NCI-H510A treated with DMSO at 0.1 percent for 48 hours (cell line): ENCODE measurements at places on chromosomes 1 and 21.

- DNase-seq: no peak
These were observed 67.6 kb downstream of the NR5A2 start for GRCh38 chr1:200095057-200095577.

GRCh38 chr1:173420330-173420806 lies 56.8 kb upstream of the PRDX6 start:
- DNase-seq: peak; percentile 61

GRCh38 chr21:15797577-15798363 lies 68.0 kb downstream of the USP25 start:
- no peak for DNase-seq

DNA sequence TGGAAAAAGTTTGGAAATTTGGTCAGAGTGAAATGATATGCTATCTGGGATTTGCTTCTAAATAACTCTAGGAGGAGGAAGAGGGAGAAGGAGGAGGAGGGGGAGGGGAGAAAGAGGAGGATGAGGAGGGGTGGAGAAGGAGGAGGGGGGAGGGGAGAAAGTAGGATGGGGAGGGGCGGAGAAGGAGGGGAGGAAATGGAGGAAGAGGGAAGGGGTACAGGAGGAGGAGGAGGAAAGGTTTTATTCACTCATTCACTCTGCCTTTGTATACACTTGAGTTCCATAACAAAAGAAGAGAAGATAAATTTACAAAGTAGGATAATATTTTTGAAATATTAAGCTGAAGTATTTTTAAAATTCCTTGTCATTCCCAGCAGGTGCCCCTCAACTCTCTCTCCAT lies 6.3 kb upstream of the VPS26C start:
- DNase-seq: no peak

DNA sequence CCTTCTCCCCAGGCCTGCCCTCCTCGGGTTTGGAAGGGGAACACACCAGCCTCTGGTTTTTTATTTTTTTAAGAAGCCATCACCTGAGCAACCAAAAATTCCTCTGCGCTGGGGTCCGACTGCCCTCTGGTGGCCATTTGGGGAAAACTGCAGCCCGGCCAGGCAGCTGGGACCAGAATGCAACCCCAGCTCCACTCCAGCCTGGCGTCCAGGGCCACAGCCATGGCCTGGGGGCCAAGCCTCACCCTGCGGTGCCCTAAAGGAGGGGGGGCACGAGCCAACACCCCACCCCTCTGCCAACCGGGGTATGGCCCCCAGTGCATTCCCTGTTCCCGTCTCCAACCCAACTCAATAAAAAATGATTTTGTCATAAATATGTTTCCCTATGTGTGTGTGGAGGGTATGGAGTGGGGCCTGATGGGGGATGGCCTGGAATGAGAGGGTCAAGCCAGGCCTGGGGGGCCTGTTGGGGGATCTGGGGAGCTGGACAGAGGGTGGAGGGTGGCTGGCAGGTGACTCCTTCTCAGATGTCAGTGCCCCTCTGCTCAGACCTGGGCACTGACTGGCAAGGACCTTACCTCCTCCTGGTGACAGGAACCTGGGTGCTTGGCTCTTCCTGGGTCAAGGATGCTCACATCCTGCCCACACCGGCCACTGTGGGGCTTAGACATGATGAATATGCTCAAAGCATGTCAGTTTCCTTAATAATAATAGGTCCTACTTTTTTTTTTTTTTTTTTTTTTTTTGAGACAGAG lies 3.2 kb downstream of the GPR3 start:
- DNase-seq: peak; percentile 65

GRCh38 chr1:215043401-215043800 lies 39.1 kb upstream of the KCNK2 start:
- no peak for DNase-seq

GRCh38 chr1:101509370-101509769 lies 272.6 kb downstream of the S1PR1 start:
- no peak for DNase-seq

DNA sequence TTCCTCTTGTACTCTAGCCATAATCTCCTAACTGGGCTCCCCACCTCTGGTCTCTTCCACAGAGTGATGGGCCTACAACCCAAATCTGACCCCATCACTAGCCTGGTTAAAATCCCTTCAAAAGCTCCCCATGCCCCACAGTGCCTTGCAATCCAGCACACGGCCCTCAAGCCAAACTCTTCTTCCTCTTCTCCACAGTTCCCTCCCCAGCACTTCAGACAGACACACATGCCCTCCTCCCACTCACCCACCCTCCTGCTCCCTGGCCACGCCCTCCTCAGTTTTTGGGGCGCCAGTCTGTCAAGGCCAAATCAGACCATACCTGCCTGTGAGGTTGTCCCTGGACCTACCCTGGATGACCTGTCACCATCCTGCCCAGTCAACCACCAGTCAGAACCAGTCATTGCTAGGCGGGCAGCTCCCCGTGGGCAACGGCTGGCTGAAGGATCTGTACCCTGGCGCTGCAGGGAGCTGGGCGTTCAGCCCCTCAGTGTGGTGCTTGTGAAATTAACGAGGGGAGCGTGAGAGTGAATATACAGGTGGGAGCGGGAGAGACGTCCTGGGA lies 753 bp downstream of the C1orf210 start:
- DNase-seq: peak; percentile 84

- DNase-seq: no peak
These were observed 2.6 kb upstream of the TMCO4 start for GRCh38 chr1:19802269-19802668.

GRCh38 chr1:10918531-10918930 lies 93.9 kb upstream of the TARDBP start:
- DNase-seq: peak; percentile 61

DNA sequence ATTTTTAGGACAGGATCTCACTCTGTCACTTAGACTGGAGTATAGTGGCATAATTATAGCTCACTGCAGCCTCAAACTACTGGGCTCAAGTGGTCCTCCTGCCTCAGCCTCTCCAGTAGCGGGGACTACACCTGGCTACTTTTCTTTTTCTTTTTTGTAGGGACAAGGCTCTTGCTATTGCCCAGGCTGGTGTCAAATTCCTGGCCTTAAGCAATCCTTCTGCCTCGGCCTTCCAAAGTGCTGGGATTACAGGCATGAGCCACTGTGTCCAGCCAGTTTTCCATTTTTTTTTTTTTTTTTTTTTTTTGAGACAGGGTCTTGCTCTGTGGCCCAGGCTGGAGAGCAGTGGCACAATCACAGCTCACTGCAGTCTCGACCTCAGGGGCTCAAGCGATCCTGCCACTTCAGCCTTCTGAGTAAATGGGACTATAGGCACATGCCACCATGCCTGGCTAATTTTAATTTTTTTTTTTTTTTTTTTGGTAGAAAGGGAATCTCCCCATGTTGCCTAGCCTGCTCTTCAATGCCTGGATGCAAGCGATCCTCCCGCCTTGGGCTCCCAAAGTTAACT lies 20.6 kb upstream of the CEP85 start:
- DNase-seq: no peak

DNA sequence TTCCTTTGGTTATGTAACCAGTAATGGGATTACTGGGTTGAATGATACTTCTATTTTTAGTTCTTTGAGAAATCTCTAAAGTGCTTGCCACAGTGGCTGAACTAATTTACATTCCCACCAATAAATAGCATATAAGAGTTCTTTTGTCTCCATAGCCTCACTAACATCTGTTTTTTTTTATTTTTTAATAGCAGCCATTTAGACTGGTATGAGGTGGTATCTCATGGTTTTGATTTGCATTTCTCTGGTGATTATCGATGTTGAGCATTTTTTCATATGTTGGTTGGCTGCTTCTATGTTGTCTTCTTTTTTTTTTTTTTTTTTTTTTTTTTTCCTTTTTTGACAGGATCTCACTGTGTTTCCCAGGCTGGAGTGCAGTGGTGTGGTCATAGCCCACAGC lies 132.6 kb upstream of the L1TD1 start:
- no peak for DNase-seq

DNA sequence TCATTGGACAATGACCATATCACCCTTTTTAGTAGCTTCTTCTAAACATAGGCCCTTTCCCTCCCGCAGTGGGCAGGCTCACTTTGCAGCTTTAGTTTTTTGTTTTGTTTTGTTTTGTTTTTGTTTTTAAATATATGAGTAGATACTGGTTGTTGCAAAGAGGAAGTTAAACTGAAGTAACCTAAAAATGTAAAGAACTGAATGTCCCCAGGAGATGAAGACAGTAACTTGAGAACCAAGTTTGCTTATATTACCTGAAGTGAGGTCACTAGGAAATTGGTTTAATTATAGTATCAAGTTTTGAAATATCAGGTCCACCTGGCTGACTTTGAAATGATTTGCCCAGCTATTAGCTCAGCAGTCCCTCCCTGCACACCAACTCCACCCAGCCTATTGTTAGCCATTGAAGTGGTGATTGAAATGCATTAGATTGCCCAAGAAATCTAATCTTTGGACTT lies 18.2 kb downstream of the SMAP2 start:
- DNase-seq: no peak

GRCh38 chr1:94532077-94532476 lies 9.5 kb downstream of the F3 start:
- DNase-seq: no peak

DNA sequence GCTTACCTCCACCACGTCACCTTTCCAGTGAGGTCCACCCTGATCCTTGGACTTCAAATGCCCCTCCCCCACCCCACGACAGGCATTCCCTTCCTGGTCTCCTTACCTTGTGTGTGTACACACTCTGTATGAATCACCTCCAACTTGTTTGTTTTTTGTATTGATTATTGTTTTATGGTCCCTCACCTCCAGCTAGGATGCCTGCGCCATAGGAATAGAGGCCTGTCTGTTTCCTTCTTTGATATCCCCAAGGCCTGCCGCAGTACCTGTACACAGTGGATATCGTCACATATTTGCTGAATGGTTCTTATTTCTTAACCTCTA lies 219.6 kb upstream of the POU3F1 start:
- no peak for DNase-seq

DNA sequence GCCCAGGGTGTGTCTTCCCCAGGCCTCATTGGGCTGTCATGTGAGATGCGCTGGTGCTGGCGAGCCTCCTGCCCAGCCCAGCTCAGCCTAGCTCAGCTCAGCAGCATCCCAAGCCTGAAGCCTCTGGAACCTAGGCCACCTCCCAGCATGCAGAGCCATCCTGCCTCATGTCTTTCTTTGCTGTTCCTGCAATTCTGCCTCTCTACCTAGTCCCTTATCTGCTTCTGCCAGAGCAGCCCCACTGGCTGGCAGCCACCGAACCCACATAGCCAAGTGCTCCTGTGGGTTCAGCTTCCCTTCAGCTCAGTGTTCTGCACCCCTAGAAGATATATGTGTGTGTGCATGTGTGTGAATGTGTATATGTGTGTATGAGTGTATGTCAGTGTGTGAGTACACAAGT lies 291.5 kb upstream of the VAMP3 start:
- DNase-seq: no peak

DNA sequence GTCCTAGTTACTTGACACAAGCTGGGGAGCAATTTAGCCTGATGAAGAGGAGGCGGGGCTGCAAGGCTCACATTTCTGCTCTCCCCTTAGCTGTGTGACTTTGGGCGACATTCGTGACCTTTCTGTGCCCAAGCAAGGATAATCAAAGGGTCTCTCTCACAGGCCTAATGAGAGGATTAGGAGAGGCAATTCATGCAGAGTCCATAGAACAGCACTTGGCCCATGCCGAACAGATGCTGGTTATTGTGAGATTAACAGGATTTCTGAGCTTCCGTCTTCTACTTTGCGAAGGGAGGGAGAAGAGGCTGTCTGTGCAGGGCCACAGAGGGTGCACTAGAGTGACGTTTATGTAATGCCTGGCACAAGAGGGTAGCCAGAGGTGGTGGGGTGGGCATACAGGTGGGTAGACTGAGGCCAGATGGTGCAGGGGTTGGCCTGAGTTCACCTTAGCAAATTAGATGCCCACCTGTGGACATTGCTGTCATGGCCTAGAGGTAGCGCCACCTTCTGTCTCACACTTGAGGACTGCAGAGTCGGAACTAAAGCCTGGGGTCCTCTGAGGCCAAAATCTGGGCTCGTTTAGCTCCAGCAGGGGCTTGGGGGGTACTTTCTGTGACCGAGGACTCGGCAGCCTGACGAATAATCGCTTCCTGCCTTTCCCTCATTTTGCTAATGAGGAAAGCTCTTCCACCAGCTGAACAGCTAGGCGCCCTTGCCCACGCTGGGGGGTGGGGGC lies 18.6 kb downstream of the ACTL8 start:
- DNase-seq: no peak

- DNase-seq: no peak
These were observed 45.2 kb downstream of the ADAMTS1 start for GRCh38 chr21:26800001-26800400.

- DNase-seq: no peak
These were observed 64.0 kb downstream of the WNT9A start for GRCh38 chr1:227883641-227884301.

GRCh38 chr1:225766967-225767633 lies 10.5 kb upstream of the SRP9 start:
- DNase-seq: peak; percentile 32
